NCI-H1930 (cell line): ENCODE measurements at places on chromosomes 5 and 9.

GRCh38 chr5:151718646-151719045 is 31.9 kb upstream of the SPARC start:
- no peak for DNase-seq

DNA sequence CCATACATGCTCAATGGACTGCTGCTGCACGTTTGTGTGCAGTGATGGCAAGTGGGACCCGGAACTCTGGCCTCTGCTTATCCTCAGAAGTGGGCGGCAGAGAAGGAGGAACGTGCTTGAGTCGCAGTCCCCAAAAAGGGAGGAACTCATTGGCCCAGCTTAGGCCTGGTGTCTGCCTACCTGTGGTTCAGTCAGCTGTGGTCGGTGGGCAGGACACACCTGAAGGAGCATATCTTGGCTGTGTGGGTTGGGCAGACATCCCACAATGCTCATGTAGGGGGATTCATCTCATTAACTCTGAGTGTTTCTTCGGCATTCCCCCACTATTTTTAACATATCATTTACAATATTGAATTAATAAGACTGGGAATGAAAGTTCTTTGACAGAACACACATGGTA is 122.9 kb upstream of the IL12B start:
- DNase-seq: no peak

- no peak for DNase-seq
Measured at GRCh38 chr9:20562051-20562450, 60.2 kb downstream of the MLLT3 start.

DNA sequence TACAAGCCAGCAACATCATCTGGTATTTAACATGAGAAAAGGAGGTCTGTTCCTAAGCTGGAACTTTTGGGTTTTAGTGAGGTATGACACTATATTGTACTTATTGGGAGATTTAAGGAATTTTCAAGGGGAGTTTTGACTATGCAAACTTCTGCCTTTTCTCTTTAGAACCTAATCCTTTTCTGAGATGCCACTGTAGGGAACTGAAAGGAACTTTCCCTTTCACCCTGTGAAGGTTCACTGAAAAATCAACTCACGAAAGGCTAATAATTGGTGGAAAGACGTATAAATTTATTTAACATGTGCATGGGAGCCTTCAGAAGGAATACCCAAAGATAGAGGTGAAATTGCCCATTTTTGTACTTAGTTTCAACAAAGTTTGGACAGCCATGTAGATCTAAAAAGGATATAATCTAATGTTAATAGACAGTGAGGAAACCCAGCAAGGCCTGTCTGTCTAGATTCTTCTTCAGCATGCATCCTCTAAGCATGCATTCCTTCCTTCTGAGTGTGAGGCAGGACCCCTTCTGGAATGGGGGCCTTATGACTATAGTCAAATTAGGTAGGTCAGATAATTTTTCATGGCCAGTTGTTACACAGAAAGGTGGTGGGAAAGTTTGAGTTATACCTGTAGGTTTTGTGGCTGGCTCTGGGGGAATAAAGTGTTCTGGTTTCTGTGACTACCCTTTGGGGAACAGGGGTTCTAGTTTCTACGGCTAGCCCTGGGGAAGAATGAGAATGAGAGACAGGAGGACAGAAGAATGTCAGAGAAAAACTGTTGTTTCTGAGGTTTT is 200.3 kb downstream of the C9orf152 start:
- no peak for DNase-seq

DNA sequence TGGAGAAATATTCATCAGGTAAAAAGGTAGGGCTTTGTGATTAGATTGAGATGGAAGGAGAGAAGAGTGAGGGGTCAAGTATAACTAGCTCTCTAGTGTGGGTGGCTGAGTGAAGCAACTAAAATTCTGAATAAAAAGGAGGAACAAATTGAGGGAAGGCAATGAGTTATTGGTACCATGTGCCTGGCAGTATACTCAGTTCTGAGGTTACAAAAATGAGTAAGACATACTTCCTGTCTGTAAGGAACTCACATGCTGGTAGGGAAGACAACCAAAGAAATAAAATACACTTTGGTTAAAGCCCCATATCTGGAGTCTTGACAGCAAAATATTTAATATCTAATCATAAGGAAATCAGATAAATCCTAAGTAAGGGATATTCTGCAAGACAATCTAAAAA is 476.8 kb upstream of the C9orf72 start:
- no peak for DNase-seq

DNA sequence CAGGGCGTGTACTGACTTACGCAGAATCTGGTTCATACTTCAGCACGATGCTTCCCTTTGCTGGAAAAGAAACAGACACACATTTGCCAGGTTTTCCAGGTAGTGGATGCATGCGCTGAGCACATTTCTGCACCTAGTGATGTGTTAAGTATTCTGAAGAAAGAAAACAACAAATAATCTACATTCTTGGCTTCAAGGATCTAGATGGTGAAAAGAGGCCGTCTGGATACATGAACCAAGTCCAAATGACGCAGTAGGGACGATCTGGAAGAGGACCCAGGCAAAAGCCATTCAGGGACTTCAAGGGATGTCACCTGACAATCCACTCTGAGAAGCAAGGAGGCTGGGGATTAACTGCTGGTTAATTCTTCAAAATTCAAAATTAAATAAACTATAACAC is 30.4 kb downstream of the NSUN2 start:
- DNase-seq: no peak

DNA sequence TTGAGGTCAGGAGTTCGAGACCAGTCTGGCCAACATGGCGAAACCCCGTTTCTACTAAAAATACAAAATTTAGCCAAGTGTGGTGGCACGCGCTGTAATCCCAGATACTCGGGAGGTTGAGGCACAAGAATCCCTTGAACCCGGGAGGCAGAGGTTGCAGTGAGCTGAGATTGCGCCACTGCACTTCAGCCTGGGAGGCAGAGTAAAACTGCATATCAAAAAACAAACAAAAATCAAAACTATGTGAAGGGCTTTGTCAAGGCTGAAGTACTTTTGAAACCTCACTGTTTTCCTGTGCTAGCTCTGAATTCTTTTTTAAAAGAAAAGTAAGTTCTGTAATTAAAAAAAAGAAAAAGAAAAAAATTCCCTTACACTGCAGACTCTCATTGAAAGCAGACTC is 65.1 kb upstream of the KLF4 start:
- DNase-seq: no peak

DNA sequence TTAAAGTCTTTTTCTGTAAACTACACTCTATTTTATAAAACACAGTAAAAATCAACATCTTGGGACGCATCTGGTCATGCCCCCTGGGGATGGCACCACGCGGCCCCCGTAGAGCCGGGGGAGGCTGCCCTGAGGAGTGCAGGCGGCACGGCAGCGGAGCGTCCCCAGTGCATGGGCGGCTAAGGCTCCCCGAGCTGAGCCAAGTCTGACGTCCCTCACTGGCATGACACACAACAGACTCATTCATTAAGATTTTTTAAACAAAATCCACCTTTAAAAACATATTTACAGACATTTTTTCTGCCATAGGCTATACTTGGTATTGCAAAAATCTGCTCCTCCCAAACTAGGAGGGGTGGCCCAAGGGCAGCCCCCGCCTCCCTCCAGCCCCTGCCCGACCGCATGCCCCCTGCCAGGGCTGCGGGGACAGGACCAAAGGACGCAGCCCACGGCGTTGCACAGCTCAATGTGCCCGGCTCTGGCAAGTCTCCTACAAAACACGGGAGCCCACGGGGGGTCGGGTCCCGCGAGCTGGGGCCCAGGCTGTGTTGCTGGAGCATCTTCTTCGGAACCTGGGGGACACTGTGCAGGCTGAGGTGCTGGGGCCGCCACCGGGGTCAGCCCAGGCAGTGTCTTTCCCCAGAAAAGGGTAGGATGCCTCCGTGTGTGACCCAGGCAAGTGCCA is 11.8 kb upstream of the SEC16A start:
- DNase-seq: no peak

DNA sequence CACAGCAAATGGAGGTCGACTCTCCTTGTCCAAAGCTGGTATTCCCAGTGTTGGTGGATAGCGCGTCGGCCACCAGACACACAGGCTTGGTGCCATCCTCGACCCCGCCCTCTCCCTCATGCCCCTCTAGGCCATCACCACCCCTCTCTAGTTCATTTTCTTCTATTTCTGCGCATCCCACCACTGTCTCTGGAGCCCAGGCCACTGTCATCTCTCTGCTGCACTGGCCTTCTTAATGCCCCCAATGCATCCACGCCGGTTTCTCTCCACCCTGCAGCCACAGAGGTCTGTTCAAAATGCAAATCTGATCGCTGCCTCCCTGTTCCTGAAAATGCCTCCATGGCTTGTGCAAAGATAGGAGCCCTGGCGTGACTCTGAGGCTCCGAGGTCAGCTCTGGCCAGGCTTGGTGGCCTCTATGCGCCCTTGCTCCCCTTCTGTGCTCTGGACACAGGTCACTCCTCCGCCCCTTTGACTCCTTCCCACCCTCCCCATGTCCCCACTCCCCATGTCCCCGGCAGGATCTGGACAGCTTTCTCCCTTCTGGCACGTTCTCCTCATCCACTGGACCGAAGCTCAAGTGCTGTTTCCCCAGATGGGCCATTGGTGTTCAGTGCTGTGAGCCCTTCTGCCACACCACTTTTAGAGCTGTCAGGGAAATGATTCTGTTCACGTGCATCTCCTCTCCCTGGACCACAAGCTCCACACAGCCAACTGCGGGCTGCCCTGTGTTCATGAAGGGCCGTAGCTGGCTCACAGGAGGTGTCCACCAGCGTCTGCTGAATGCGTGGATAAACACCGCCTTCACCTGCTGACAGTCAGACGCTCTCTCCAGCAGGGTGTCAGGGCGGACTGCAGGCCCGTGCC is 59.5 kb upstream of the RNF130 start:
- no peak for DNase-seq

DNA sequence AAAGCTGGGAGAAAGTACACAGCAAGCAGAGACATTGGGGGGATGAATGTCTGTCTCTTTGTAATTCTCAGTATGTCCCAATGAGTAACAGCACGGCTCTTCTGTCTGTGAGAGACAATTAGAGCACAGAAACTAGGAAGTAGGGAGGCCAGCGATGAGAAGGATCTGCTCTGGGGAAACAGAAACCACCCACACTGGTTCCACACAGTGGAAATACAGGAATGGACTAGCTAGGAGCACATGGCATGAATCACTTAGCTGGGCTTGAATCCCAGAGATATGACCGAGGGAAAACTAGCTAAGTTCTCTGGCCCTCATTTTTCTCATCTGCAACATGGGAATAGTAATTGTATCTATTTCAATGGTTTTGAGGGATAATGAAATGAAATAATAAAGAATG is 895.9 kb downstream of the TLE4 start:
- no peak for DNase-seq

GRCh38 chr9:27276193-27277030 is 20.5 kb downstream of the EQTN start:
- peak; percentile 62 for DNase-seq

- DNase-seq: no peak
Measured at GRCh38 chr9:97633859-97634490, 354 bp downstream of the NCBP1 start.

- DNase-seq: no peak
Measured at GRCh38 chr9:133331221-133331620, 4.8 kb downstream of the SURF6 start.

DNA sequence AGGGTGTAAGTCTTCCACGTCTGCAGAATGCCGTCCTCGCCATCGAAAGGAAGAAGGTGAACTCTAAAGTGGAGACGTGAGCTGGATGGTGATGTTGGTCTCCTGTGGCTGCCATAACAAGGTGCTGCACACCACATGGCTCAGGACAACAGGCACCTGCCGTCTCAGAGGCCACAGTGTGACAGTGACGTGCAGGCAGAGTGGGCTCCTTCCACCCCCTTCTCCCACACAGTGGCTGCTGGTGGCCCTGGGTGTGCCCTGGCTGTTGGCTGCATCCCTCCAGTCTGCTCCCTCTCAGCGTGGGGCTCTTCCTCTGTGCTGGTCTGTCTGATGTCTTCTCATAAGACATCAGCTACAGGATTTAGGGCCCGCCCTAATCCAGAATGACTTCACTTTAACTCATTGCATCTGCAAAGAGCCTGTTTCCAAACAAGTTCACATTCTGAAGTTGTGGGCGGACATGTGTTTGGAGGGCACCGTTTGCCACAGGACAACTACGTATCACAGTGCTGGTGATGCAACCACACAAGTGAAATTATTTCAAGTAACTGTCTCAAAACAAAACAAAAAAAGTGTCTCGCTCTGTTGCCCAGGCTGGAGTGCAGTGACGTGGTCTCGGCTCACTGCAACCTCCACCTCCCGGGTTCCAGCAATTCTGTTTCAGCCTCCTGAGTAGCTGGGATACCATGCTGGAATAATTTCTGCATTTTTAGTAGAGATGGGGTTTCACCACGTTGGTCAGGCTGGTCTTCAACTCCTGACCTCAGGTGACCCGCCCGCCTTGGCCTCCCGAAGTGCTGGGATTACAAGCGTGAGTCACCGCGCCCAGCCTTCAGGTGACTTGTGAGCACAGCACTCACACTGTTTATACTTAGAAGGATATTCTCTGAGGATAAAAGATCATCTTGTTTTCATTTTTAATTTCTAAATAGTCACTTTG is 31.2 kb upstream of the CLPTM1L start:
- no peak for DNase-seq
